ENCODE measurements at places on chromosomes 6 and 20. TPM values are rescaled to one million over a fixed set of nuclear protein-coding genes. Genes with fewer than 3 reads are reported as not detected.

- no peak for DNase-seq
These were observed 30.2 kb upstream of the IL17A start for GRCh38 chr6:52155791-52156576.

GRCh38 chr20:57829805-57830514 is 120.1 kb upstream of the PMEPA1 start:
- no peak for DNase-seq

- no peak for DNase-seq
These were observed 4.0 kb downstream of the HIVEP2 start for GRCh38 chr6:142941018-142941417.

DNA sequence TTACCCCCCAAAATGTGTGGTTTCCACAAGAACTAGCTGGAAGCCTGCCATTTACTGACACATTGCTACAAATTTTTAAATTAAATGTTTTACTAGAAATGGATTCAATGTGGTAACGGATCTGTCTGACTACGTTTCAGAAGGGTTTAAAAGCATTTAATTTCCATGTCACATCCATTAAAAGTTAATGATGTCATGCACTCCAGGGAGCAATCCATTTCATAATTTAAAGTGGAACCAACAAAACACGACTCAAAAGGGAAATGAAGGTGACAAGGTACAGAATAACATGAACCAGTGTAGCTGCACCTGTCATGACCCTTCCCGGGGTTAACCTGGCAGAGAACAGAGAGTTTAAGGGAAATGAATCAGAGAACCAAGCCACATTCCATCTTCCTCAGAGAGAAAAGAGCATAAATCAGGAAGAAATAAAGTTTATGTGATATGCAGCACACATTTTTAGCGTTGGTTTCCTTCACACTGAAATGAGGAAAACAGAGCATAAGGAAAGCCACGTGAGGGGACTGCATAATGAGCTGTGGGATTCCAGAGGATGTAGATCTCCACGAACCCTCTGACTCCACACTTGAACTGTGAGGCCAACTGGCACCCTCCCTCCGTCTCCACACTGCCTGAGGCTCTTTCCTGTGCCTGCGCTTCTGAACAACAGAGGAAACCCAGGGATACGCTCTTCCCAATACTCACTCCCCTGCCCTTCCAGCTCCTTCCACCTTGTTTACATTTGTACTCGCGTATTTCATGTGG is 170.3 kb upstream of the AHI1 start:
- peak; percentile 66 for DNase-seq

The WFDC5 gene
- not detected for total RNA-seq

DNA sequence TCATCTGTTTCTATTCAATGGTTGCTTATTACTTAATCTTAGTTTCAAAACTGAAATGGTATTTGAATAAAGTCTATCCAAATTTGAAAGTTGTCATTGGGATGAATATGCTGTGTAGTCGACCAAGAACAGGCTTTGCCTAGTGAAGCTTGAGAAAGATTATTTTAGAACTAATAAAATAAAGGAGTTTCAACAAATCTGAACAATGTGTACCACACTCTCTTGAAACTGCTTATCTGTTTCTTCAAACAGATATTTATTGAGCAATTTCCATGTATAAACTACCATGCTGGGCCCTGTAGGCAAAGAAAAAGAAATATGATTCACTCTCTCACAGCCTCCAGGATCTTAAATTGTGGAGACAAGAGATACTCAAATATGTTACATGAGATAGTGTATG is 174.4 kb downstream of the OGFRL1 start:
- DNase-seq, result no peak

DNA sequence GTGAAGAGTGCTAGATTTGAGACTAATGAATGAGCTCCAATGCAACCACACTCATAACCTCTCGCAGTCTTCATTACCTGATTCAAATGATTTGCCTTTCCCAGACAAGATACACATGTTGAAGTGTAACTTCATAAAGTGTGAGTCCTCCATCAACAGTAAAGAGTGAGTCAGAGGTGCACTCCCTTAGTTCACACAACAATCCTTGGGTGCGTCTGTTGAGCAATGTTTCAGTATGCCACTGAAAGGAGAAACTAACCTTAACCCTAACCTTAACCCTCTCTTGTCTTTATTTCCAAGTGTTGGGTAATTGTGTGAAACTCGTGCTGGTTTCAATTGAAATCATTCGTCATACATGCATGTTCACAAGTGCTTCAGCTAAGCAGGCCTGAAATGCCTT is 21.0 kb upstream of the RIN2 start:
- DNase-seq, result peak; percentile 98

DNA sequence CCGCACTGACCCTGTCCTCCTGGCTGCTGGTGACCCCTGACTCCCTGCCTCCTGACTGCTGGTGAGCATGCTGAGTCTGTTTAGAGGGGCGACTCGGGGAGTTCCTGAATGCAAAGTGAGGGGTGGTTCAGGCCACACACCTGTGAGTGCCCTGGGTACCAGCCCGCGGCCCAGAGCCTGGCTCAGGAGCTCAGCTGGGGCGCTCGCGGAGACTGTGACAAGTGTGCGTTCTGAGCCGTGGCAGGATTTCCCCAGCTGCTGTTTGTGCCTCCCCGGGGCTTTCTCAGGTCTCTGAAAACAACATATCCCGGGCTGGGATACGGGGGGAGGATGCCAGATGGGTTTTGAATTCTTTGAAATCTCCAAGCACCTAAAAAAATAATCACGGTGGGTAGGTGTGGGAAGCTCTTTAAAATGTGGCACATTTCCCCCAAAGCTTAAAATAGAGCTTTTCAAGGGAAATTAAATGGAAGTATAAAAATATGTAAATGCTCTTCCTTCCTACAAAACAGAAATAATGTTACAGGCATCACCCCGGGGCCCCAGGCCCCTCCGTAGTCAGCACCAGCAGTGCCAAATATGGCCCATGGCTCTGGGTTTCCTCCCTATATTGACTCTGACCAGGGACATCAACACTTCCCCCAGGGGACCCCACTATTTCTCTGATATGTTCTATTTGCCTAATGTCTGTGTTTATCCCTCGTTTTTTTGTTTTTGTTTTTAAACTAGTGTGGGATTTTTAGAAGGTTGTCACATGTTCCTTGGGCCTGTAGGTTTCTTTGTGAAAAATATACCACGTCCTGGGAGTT is 49.9 kb upstream of the TAGAP start:
- no peak for DNase-seq

The MCM3 gene
- total RNA-seq, result 16.3 TPM

- no peak for DNase-seq
These were observed 79.8 kb upstream of the SCAF8 start for GRCh38 chr6:154653385-154653784.

The PRR3 gene
- 20.0 TPM for total RNA-seq

The CDH26 gene
- 0.71 TPM for total RNA-seq

DNA sequence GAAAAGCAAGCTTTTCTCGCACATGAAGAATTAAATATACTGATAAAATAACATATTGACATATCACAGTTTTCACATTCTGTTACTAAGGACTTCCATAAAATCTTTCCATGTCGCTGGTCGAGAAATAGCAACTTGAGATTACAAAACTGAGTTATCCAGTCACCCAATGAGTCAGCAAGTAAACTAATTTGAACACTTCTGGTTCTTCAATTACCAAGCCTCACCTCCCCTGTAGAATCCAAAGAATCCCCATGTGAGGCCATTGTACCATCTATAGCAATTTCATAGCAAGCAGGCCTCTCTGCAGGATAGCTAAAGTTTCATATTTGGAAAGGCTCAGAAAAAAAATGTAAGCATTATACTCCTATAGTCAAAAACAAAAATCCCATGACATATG is 87.3 kb downstream of the PKHD1 start:
- DNase-seq, result peak; percentile 11

The C6orf136 gene
- total RNA-seq, result 15.7 TPM

GRCh38 chr6:33976437-33977360 is 169.2 kb downstream of the GRM4 start:
- DNase-seq, result no peak

DNA sequence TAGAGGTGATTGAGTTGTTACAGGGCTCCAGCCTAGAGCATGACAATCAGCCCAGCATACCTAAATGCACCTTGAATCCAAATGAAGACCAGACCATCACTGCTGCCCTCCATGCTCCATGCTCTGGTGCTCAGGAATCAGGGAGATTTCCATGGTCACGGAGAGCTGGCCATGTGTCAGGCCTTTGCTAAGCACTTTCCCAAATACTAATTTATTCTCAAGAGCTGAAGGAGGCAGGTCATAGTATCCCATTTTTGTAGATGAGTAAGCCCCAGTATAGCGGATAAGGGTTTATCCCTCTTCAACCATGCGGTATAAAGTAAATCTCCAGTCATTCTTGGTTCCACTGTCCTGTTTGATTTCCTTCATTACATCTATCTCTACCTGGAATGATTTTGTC is 240.8 kb downstream of the TFAP2A start:
- no peak for DNase-seq

DNA sequence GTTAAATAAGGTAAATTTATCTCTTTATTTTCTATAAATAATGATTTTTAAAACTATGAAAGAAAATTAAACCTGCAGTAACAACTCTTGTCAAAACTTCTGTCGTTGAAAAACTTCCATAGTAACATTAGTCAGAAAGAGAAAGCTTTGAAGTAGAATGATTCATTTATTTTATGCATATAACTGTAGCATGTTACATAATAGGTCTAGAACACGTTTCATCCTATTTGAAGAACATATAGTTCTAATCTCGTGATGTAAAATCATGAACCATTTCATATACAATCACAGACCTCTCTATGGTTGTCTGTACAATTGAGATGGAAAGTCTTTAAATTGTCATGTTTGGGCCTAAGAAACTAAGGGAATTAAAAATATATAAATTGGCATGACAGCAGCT is 61.3 kb upstream of the MYLIP start:
- peak; percentile 15 for DNase-seq

The ADNP gene
- total RNA-seq, result 62.4 TPM

- DNase-seq, result no peak
These were observed 523.9 kb downstream of the BMP2 start for GRCh38 chr20:7291323-7291943.

- DNase-seq, result no peak
These were observed 65.5 kb downstream of the NRN1 start for GRCh38 chr6:5941188-5941587.

The ADGRF5 gene
- total RNA-seq, result not detected

DNA sequence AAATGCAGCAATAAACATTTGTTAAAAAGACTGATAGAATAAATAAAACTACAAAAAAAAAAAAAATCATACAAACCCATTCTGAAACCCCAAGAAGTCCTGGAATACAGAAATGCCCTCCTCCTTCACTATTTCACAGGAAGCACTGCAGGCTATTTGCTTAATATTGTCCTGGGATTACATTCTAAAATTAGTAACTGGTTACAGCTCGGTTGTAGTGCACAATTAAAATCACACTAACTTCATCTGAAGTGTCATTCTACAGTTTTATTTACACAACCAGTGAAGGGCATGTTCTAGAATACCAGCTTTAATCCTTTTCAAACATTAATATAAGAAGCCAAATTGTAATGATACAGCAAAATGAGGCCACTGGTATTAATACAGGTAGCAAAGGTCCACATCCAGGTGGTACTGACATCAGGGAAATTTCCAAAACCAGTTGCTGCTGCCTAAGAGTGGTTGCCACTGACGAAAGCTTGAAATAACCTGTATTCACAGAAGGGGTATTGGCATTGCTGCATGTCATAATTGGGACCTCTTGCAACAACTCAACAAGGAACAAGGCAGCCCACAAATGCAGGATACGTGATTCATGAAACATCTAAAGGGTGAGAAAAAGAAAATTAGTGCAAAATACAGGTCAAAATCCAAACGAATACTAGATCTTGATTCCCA is 26.9 kb downstream of the AKIRIN2 start:
- DNase-seq, result no peak

The LY6G6F gene
- not detected for total RNA-seq

The STX11 gene
- total RNA-seq, result 1.1 TPM

DNA sequence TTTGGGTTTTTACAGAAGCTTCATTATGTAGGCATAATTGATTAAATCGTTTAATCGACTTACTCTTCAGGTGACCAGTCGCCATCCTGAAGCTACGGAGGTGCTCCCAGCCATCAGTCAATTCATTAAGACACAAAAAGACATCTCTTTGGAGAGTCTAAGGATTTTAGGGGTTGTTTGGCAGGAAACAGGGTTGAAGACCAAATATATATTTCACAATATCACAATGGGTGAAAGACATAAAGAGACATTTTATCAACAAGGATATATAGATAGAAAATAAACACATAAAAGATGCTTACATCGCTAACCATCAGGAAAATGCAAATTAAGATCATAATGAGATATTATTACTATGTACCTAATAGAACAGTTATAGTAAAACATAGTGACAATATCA is 104.0 kb upstream of the SIRPG start:
- no peak for DNase-seq

The FAM209A gene
- total RNA-seq, result 0.42 TPM

The RFX6 gene
- not detected for total RNA-seq

DNA sequence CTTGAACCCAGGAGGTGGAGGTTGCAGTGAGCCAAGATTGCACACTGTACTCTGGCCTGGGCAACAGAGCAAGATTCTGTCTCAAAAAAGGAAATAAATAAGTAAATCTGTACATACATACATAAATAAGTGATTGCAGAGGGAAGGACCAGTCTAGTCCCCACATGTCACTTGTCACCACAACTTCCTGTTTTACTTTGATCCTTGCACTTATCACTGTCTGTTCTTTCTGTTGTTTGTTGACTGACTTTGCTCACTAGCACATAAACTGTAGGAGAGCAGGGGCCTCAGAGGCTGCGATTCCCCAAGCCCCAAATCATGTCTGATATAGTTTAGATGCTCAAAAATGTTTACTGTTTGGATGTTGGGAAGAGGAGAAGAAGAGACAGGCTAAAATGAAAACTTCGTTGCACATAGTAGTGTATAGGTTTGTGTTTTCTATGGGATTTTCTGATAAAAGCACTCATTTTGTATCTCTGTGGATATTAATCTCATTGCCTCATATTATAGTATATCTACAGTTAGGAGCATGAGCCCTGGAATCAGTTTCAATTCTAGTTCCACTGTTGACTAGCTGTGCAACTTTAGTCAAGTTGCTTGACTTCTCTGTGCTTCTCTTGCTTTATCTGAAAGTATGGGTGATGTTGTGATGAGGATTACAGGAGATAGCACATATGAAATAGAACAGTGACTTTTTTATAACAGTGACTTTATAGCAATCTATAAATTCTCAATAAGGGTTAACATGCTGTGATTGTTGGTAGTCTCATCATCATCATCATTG is 165.0 kb downstream of the TBC1D7 start:
- DNase-seq, result no peak

GRCh38 chr6:169230946-169231789 is 22.5 kb downstream of the THBS2 start:
- DNase-seq, result no peak

The CCN6 gene
- total RNA-seq, result not detected

- DNase-seq, result no peak
These were observed 42.5 kb upstream of the IPCEF1 start for GRCh38 chr6:154399097-154399496.

DNA sequence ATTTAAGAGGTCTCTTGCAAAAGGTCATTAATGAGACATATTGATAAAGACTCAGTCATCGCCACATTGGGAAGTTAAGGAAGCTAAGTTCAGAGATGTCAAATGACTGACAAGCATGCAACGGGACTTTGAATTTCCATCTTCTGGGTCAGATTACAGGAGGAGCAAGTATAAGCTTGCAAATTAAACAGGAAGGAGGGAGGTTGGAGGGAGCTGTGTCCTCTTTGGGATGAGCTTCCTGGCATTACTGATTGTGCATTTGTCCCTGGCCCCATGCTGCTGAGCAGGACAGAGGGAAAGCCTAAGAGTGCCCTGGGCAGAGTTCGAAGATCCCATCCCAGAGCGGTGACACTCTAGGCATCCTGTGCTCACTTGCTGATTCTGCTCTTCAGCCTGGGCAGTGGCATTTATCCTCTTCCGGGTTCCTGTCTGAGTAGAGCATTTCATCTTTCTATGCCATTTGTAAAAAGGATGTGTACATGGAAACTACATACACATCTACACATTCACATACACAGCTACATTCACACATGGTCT is 40.5 kb downstream of the SLC22A1 start:
- DNase-seq, result no peak

Measured in MCF 10A (cell line).